ENCODE measurements at places on chromosomes 5 and 9.

- DNase-seq: peak; percentile 43
These were observed 92.6 kb upstream of the IRX4 start for GRCh38 chr5:1975406-1975715.

DNA sequence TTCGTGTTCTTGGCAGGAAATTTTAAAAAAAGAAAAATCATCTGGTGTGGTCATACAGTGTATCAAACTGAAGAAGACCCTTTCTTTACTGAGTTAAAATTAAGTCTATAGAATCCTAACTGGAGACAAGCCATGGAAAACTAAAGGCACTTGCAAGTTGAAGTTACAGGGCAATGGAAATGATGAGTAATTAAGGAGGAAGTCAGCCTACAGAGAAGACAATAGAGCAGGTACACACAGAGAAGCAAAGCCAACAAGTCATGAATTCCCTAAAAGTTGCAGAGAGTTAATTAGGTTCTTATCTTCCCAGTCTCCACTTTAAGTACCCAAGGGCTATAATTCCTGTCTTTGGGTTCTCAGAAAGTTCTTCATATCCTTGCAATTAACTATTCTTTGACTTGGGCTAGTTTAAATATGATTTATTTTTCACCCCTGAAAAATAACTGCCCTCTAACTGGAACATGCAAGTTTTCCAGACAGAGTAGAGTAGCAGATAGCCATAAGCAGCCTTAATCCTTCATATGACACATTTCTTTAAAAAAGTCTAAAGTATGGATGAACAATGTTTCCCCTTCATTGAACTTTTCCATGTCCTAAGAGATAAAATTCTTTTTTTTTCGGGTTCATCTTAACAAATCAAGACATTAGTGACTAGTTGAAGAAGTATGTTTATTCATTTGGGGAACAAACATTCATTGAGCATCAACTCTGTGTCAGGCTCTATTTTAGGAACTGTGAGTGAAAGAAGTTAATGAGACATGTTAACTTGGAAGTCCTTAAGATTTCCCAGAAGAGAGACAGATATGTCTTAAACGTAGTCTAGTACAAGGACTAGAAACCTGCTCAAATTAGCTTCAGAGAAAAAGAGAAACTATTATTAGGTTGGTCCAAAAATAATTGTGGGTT, 5.2 kb upstream of the ITGA2 start:
- DNase-seq: no peak

GRCh38 chr9:127419348-127419747, 4.8 kb upstream of the ZNF79 start:
- no peak for DNase-seq

DNA sequence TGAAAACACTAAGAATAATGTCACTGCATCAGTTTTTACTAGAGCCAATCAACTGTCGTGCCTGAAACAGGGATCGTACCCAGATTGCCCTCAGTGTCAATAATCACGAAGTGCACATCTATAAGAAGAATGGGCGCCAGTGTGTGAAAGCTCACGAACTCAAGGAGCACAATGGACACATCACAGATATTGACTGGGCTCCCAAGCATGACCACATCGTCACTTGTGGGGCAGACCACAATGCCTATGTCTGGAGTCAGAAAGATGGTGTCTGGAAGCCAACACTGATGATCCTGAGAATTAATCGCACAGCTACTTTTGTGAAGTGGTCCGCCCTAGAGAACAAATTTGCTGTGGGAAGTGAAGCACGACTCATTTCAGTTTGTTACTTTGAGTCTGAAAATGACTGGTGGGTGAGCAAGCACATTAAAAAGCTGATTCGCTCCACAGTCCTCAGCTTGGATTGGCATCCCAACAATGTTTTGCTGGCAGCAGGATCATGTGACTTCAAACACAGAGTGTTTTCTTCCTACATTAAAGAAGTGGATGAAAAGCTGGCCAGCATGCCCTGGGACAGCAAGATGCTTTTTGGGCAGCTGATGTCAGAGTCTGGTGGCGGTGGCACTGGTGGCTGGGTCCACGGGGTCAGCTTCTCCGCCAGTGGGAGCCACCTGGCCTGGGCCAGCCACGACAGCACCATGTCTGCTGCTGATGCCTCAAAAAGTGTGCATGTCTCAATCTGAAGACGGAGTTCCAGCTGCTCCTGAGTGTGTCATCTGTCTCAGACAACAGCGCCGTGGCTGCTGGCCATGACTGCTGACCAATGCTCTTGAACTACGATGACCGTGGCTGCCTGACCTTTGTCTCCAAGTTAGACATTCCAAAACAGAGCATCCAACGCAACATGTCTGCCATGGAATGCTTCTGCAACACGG, 32.2 kb downstream of the NSA2 start:
- no peak for DNase-seq

DNA sequence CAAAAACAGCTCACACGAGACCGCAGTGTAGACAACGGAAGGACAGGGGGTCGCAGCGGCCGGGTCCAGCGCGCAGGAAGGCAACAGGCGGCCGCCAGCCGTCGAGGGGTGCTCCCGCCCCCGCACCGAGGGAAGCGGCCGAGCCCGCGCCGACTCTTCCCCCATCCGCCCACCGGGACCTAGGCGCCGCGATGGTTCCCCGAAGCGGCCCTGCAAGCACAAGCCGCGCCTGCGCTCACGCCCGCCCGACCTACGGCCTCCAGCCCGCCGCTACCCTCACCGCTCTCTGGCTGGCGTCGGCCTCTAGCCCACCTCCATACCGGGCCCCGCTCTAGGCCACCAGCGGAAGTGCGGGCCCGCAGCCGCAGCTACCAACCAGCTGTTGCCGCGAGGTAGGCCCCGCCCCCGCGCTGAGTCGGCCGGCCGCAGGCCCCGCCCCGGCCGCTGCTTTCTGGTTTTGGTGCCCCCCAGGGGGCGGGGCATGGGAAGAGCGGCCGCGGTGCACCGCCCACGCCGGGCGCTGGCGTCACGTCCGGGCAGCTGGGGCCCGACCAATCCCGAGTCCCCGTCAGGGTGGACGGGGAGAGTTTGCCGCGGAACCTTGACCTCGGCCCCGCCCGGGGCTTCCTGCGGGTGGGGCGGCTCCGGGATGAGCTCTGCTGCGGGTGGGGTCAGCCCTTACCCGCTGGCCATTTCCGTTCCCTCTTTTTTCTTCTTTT, at the start of gene SETX:
Gene SETX, minus strand, starts transcription at position 350 of the 719 bp plus-strand sequence. CDS start 5,558 bp downstream, outside the sequence.
- DNase-seq: peak; percentile 95

- no peak for DNase-seq
These were observed 66.9 kb downstream of the CTSL start for GRCh38 chr9:87792831-87793288.

DNA sequence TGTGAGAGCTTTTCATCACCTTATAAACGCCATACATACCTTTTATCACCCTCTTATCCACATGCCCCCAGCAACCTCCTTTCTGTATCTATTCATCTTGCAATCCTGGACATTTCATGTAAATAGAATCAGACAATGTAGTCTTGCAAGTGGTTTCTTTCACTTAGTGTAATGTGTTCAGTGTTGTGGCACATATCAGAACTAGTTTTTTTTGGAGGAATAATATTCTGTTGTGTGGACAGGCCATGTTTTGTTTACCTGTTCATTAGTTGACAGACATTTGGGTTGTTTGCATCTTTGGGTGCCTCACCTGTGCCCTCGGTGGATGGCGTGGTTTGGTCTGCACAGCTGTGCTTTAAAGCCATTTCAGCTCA, 1.3 kb downstream of the SQSTM1 start:
- no peak for DNase-seq

DNA sequence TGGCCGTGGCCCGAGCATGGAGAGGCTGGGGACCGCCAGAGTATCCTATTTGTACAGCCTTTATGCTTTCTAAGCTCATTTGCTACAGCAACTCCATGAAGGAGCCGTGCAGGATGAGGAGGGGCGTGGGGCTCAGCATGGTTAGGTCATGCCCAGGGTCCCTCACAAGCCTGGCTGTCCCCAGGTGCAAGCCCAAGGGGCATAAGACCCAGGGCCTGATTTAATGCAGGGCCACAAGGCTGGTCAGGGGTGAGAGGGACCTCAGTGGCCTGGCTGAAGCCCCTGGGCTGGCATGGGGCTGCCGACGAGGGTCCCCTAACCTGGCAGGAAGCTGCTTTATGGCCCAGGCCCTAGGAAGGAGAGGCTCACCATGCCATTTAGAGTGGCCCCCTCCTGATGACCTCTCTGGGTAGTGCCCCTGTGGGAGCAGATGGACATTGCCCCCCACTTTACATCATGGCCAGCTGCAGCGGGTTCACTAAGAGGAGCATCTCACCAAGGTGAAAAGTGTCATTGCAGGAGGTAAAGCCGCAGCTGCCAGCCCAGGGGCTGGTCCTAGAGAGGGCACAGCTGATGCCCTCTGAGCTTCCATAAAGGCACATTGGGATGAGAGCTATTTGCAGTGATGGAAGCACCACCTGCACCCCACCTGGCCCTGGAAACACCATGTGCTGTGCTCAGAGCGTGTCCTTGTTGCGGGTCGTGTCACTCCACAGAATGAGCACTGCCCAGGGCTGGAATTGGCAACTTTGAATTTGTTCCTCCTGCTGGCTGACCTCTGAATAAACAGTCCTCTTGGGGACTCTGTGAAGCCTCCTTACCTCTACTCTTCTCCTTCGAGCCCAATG, 58.9 kb downstream of the ZNF618 start:
- no peak for DNase-seq

- peak; percentile 66 for DNase-seq
These were observed 4.5 kb downstream of the FANCC start for GRCh38 chr9:95313010-95313498.

GRCh38 chr9:70594386-70594944, 180.0 kb upstream of the KLF9 start:
- no peak for DNase-seq

DNA sequence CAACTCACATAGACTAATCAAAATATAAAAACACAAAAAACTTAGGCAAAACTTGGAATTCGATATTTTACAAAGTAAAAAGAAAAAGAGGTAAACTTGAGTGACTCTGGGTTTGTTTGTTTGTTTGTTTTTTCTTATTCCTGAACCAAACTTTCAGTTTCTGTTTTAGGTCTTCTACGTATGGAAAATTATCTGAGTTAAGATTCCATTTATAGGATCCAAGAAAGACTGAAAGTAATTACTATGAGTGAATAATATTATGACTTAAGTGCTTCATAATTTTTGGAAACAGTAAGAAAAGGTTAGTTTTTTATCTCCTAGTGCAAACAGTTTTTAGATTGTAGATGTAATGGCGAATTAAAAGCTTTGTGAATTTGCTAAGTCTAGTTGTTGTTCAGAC, 13.2 kb downstream of the ST8SIA4 start:
- DNase-seq: no peak

DNA sequence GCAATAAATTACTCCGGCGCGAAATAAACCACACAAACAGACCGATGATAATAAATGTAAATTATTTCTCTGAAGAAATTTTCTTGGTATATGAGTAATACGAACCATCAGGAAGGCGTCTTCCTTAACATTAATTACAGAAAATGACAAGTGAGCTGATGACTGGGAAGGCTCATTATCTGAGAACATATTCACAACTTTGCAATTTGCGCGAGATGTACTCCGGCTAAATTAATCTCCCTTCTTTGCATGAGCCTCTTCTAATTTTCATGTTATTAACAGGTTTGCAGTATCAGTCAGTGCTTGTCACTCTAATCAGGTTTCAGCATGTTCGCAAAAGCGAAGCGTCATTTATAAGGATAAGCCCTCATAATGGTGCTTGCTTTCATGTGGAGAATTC, 218.9 kb upstream of the MVB12B start:
- no peak for DNase-seq

GRCh38 chr9:105194234-105194633, 50.2 kb upstream of the SLC44A1 start:
- no peak for DNase-seq

All from spinal cord (tissue), 10 donors.